ENCODE measurements at places on chromosomes 1 and 21.
A peak's percentile ranks its signal among the peaks of the same experiment; 100 is the strongest.

- DNase-seq, result peak; percentile 11
These were observed 269.8 kb downstream of the S1PR1 start for GRCh38 chr1:101506541-101507164.

DNA sequence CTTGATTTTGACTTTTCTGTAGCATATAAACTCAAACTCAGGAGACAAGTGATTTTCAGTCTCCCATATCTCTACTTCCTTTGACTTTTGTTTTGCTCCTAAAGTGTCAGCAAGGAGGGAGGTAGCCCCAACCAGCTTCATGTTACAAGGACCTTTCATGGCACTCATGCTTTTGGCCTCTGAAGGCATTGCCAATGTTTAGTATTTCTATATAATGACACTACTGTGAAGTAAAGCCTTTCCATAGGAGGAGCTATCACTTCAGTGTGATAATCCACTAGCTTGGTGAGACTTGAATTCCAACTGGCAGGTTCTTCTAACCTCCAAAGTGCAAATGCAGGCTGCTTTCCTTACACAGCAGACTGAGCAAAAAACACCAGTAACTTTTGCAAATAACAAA lies 14.4 kb downstream of the COLGALT2 start:
- no peak for DNase-seq

GRCh38 chr1:228430243-228430642 lies 13.6 kb upstream of the TRIM17 start:
- DNase-seq, result no peak

DNA sequence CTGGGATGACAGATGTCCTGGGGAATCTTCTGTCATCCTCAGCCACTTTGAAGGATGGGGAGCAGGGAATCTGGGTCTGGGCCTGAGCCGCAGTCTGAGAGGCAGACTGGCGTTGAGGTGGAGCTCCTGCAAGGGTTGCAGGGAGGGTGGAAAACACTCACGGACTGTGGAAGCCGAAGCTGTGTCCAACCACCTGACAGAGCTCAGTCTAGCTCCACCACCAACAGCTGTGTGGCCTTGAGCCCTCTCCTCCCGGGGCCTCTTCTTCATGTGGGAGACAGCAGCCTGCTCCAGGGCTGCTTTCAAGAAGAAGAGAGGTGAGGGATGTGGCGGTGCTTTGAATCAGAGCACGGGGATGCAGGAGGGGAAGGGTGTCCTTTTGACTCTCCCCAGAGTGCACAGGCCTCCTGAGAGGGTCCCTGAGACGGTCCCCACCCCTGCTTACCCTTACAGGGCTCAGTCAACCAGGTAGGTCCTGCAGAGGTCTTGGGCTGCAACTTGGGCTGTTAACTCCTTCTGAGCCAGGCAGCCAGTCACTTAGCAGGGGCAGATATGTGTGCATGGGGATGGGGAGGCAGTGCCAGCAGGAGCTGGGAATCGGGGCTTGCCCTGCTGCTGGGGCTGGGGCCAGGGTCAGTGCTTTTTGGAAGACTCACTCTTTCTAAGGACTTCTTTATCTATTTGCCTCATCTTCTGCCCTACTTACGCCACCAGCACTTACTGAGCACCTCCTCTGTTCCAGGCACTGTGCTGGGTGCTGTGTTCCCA lies 216.3 kb downstream of the PTPRU start:
- DNase-seq, result no peak

DNA sequence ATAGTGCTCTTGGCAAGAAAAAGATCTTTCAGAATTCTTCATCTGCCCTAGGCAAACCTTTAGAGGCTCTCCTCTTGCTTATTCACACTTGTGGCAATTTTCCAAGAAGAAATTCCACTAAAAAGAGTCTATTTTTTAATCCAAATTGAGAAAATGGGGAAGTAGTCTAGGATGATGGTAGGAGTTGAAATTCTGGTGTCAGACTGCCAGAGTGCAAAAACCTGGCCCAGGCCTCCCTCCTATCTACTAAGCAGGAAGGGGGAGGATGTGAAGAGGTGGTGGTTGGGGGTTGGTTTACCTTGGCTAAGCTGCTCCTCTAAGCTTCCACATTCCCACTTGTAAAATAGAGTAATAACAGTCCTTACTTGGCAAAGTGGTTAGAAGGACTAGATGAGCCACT lies 120.6 kb upstream of the KCNJ15 start:
- DNase-seq, result no peak

DNA sequence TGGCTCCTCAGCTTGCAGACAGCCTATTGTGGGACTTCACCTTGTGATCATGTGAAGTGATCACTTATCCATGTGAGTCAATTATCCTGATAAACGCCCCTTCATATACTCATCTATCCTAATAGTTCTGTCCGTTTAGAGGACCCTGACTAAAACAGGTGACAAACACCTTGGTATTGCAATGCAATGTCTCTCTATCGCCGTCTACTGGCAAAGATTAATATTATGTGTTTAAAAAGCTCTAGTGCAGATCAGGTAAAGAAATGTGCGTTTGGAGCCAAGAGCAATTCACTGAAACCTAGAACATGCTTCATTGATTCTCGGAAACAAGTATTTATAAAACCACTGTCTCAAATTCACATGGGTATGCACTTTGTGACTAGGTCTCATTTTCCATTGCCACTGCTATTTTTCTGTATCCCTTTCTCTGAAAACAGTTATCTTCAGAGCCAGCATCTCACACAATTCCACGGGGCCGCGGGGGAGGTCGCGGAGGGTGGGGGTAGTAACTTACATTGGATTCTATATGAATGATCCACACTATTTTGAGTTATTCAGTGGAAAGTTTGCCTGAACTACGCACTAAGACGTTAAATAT lies 554.6 kb upstream of the NCAM2 start:
- no peak for DNase-seq

GRCh38 chr1:226061068-226061840 lies 1.3 kb upstream of the H3-3A start:
- DNase-seq, result no peak

- DNase-seq, result no peak
These were observed 62.0 kb upstream of the MACF1 start for GRCh38 chr1:39142401-39143060.

GRCh38 chr1:22872981-22873664 lies 99.5 kb downstream of the LACTBL1 start:
- DNase-seq, result no peak

- DNase-seq, result peak; percentile 7
These were observed 56.9 kb downstream of the TRIM11 start for GRCh38 chr1:228349701-228350171.
